NCI-H1105 (cell line): ENCODE measurements at places on chromosomes 1 and 21.

DNA sequence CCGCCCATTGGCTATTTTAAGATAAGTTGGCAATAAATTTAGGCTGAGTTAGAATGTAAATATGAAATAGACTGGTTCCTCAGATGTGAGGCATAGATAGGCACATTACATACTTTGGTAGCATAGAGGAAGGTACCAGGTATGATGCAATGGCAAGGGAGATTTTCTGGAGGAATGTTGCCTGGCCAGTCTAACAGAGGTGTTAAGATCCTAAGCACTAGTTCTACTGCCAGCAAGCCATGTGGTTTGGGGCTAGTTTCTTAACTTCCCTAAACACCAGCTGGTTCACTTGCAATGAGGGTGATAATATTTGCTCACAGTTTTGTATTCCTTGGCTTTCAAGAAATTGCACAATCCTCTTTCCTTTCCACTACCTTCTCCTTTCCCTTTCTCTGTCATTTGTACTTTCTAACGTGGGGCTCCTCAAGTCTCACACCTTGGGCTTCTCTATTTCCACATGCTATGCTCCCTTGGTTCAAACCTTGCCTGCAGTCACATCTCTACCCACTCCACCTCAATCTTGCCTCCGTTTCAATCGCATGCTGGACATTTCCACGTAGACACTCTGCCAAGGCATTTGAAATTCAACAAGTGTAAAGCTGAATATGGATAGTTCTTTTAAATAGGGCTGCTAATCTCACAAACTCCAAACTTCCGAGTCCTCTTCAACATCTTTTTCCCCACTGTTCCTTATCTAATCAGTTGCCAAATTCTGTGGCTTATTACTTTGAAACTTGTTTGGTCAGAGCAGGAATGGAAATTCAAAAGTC lies 4.7 kb upstream of the CD55 start:
- no peak for DNase-seq

GRCh38 chr1:16204634-16205333 lies 7.7 kb downstream of the ARHGEF19 start:
- DNase-seq: no peak

DNA sequence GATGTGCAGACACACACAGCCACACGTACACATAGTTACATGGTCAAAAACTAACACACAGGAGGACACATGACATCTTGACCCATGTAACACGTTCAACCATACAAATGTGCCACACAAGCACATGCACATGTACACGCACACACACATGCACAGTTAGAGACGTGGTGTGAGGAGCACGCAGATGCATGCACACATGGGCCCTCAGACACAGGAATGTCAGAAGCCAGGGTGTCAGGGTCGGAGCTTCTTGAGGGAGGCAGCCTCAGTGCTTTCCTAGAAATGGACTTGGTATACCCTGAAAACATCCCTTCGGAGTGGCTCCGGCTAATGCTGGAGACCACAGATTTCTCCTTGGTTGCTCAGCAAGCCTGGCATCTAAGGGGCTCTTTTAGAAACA lies 114.3 kb downstream of the DMRTB1 start:
- DNase-seq: no peak

- DNase-seq: no peak
Measured at GRCh38 chr21:29154270-29154669, 23.8 kb downstream of the MAP3K7CL start.
